ENCODE measurements at places on chromosomes 7 and 10. TPM values are rescaled to one million over a fixed set of nuclear protein-coding genes. Genes with fewer than 3 reads are reported as not detected.

GRCh38 chr10:102611514-102612087, 32.7 kb upstream of the TRIM8 start:
- no peak for DNase-seq

DNA sequence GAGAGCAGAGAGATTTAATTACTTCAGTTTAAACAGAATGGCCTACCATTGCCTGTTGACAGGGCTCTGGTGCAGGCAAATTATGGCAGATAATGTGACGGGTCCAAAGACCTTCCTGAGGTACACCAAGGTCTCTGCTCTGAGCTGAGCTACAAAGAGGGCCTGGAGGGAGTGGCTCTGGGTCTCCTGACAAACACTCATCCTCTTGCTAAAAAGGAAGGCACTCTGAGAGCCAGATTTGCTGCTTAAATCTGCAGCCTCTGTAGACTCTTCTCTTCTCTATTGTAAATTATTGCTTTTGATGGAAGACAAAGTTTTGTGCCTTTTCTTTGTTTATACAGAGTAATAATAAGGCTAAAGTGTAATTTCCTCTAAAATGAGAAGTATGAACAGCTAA, 529.5 kb upstream of the FZD8 start:
- no peak for DNase-seq

The TET1 gene
- total RNA-seq = 0.68 TPM

DNA sequence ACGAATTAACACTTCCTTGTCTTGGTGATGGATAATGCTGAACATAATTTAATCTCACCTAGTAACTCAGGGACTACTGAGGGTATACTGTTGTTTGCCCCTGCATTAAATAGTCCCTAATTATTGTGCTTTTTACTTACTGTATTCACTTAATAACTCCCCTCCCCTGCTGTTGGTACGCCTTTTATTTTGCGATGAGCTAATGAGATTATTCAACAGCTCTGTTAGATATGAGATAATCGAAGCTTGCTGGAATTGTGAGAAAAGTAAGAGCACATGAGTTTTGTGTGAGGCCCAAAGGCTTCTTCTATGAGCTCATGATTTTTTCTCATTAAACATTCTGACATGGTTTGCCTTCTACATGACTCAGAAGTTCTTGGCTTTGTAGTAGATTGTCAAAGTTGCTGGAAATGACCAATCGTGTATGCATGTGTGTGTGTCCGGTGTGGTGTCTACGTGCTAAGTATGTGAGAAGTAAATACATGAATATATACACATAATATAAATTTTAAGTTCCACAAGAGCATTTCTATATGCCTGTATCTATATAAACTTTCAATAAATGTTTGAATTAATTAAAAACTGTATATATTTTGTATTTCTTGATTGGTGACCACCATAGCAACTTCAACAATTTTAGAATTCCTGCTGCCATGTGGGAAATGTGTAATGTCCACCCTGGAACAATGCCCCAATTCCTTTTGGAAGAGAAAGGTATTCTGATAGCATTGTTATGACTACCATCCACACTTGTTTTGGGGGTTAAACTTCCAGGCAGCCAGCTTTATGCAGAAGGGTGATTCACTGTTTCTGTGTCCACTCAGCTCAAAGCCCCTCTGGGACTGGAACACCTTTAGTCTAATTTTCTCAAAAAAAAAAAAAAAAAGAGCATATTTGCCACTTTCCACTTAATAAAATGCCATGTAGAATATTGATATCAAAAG, 106.2 kb downstream of the SAMD9 start:
- no peak for DNase-seq

- DNase-seq = no peak
Observed at GRCh38 chr7:100053215-100053614, 3.6 kb downstream of the ZSCAN21 start.

The NXPH1 gene
- not detected for total RNA-seq

The ATE1 gene
- total RNA-seq = 19.6 TPM

The CALHM3 gene
- not detected for total RNA-seq
